Spinal cord (tissue), 10 donors: ENCODE measurements at places on chromosomes 3 and 15.

DNA sequence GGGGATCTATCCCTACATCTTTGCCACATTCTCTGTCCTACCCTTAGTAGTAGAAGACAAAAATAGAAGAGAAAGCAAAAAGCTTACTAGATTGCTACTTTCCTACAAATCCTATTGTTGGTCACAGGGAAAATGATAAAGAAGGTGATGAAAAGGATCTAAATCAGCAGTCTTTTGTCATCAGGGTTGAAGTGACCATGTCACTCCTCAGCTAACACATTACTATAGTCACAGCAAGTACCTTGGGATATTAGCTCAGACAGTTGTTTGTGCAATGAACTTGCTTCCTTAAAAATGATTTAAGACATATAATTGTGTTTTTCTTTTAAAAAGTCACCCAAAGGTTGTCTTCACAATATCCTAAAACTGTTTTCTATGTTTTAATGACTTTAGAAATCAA, 6.3 kb downstream of the ST3GAL6 start:
- DNase-seq: no peak

- no peak for DNase-seq
Measured at GRCh38 chr15:38768970-38769369, 204.4 kb upstream of the RASGRP1 start.

GRCh38 chr3:56314842-56315241, 153.4 kb downstream of the ERC2 start:
- no peak for DNase-seq

DNA sequence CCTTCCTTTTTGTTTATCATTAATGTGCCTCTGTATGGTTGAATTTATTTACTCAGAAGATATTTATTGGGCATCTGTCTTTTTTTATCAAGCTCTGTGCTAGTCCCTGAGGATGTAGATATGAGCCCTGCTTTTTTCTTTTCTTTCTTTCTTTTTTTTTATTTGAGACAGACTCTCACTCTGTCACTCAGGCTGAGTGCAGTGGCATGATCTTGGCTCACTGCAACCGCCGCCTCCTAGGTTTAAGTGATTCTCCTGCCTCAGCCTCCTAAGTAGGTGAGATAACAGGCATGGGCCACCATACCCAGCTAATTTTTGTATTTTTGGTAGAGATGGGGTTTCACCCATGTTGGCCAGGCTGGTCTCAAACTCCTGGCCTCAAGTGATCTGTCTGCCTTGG, 58.5 kb downstream of the MBNL1 start:
- DNase-seq: no peak

GRCh38 chr15:26807517-26808427, 34.9 kb upstream of the GABRB3 start:
- no peak for DNase-seq

- no peak for DNase-seq
Measured at GRCh38 chr15:77094397-77095030, 23.6 kb upstream of the TSPAN3 start.

GRCh38 chr15:70867911-70868467, 14.0 kb upstream of the LARP6 start:
- peak; percentile 53 for DNase-seq

- DNase-seq: no peak
Measured at GRCh38 chr15:88648357-88649214, 9.8 kb downstream of the ISG20 start.

GRCh38 chr3:100782348-100782747, 73.1 kb downstream of the TFG start:
- no peak for DNase-seq

DNA sequence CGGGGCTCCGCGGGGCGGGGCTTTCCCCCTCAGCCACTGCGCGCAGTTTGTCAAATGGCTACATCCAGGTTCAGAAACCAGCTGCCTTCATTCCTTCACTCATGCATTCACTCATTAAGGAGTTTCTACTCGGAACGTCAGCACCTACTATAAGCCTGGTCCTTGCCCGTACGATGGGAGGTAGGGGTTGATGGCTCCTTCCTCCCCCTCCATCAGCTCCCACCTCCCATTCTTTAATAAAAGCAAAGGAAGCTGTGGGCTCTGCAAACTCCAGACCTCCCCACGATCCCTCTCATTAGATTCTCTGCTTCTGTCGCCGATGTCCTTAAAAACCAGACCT, 267 bp upstream of the CFAP92 start:
- DNase-seq: no peak

GRCh38 chr3:40016391-40016790, 207.0 kb downstream of the MYRIP start:
- DNase-seq: no peak

DNA sequence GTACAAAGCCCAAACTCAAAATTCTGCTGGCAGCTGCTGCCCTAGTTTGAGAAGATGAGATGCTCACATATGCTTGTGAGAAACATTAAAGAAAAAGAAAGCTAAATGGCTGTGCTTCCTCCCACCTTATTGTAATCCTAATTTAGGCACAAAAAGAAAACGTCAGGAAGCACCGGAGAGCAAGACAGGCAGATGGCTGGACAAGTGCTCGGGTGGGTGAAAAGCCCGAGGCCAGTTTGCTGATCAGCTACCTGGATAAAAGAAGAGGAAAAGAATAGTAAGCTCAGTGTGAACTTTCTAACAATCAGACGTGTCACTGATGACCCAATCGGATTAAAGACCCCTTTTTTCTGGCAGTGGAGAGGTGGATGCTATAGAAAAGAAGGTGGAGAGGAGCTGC, 368.0 kb upstream of the ATP10A start:
- no peak for DNase-seq

DNA sequence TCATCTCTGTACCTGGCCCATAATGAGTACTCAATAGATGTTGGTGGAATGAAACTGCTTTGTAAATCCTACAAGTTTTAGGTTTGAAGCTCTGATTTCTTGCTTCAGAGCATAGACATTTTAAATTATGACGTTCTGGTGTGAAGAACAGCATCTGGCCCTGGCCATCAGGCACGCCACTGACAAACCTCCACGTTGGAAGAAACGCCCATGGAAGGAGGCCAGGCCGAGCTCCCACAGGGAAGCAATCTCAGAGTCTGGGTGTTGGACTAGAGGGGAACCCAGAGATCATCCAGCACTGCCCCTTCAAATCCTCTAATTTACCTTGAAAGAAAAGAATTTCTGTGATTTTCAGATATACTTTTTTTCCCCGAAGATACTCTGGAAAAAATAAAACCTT, 328.1 kb upstream of the RGMA start:
- no peak for DNase-seq

DNA sequence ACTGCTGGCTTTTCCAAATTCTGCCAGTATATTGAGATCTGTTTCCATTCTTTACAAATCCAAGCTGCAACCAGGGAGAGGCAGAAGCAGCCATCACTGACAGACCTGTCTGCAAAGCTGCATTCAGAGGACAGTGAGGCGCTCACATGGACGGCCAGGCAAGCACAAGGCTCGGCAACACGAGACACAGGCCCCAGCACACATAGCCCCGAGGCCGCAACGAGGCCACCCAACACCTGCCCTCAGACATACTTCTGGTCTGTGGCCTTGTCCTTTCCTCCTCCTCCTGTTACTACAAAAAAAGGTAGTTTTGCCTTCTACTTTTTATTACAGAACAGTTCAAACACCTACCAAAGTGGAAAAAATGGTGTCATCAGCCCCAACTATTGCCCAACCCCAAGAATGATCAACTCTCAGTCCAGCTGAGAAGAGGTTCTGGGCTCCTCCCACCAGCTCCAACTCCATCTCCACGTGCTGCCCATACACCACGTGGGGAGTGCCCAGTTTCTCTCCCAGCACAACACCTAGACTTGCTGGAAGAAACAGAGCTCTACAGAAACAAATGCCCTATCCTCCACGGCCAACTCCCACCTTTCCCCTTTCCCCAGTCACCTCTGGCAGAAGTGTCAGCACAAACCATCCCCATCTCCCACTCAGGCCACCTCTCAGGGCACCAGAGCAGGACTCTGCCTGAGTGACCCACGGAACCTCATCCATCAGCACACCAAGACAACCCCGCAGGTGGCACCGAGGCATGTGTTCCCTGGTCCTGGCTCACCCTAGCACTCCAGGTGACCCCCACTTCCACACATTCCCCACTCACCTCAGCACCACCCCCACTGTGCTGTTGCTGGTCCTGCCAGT, 7.4 kb downstream of the ZXDC start:
- DNase-seq: no peak

DNA sequence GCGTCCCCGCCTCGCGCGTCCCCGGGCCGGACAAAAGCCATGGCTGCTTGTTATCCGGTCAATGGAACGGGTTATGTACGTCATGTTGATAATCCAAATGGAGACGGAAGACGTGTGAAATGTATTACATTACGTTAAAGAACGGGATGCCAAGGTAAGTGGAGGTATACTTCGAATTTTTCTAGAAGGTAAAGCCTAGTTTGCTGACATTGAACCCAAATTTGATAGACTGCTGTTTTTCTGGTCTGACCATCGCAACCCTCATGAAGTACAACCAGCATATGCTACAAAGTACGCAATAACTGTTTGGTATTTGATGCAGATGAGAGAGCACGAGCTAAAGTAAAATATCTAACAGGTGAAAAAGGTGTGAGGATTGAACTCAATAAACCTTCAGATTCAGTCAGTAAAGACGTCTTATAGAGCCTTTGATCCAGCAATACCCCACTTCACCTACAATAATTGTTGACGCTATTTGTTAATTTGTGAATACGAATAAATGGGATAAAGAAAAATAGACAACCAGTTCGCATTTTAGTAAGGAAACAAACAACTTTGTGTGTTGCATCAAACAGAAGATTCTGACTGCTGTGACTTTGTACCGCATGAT, 19.8 kb downstream of the WDR73 start:
- DNase-seq: peak; percentile 63

DNA sequence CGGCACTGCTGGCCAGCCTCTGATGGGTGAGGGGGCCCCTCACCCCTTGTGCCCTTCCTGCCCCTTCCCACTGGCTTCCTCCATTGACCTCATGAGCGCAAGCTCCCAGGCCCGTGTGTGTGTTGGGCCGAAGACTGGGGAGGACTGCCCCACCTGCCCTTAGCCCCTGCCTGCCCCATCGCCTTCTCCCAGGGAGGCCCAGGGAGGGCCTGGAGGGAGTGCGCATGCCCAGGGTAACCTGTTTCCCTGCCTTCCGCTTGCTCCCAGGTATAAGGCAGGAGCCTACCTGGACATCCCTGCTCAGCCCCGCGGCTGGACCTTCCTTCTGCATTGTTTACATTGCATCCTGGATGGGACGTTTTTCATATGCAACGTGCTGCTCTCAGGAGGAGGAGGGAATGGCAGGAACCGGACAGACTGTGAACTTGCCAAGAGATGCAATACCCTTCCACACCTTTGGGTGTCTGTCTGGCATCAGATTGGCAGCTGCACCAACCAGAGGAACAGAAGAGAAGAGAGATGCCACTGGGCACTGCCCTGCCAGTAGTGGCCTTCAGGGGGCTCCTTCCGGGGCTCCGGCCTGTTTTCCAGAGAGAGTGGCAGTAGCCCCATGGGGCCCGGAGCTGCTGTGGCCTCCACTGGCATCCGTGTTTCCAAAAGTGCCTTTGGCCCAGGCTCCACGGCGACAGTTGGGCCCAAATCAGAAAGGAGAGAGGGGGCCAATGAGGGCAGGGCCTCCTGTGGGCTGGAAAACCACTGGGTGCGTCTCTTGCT, 8.8 kb downstream of the DLL4 start:
- no peak for DNase-seq

DNA sequence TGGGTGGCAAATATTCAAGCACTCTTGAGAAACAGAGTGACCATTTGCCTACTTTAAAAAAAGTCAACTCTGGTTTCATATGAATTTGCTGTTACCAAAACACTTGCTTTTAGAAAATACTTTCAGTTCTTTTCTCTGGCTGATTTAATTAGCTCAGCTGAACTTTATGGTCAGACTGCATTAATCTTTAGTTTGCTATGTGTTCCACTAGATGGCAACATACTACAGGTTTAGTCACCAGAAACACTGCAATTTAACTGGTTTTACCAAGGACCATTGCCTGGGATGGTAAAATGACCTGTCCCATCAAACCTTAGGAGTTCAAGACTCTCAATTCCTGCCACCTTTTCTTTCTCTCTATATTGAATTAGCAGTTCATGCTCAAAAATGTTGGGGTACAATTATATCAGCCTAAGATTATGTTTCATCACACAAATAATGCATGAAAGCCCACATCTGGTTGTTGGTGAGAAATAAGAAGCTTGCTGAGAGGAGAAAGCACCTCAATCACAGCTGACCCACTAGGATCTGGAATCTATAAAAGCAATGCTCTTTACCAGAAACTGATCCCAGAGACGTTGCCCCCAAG, 14.2 kb downstream of the EIF4E3 start:
- no peak for DNase-seq

DNA sequence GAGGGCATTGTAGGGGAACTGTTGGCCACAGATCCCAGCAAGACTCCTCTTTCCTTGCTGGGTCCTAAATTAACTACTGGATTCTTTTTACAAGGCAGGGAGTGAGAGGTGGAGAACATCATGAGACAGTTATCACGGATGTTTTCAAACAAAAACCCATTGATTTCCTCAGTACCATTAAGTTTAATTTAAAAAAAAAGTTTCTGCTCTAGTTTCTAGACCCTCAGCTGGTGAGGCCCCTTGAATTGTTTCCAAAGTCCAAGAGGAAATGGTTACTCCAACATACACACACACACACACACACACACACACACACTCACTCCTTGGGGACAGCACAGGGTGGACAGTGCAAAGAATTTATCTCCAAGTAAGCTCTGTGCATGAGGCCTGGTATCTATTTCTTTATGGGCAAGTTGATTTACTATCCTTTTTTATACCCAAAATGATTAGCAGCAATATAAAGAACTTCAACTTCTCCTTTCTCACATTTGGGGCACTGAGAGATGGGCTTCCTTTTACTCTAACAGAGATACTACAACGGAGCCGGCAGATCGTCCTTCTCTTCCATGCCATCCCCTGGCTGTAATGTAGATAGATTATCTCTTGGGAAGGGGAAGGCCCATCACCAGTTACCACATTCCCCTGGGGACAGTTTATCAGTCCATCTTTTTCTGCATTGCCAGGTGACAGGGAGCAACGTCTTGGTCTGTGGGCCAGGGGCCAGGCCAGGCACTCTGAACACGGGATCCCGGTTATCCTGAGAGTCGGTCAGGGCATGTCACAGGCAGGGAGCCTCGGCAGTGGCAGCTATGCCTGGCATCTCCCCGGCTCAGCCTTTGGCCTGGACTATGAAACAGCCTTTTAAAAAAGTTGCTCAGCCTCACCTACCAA, 54.7 kb downstream of the CORO2B start:
- no peak for DNase-seq

- no peak for DNase-seq
Measured at GRCh38 chr15:56099311-56099710, 105.9 kb upstream of the NEDD4 start.

DNA sequence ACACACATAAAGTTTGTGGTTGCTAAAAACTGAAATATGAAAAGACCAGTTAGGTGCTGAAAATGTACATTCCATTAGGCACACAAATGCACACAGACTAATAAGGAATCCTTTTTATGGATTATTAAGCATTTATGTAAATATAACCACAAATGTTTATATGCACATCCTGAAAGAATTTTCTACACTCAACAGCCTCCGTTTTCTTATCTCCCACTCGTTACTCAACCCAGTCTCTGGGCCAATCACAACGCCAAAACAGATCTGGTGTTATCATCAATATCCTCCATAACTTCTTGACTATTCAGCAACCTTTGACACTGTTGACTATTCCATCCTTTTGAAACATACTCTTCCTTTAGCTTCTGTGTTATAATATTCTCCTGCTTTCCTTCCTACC, 136.4 kb downstream of the ATP8B4 start:
- DNase-seq: no peak

- no peak for DNase-seq
Measured at GRCh38 chr3:173513123-173513522, 115.6 kb downstream of the NLGN1 start.
